Ovary (tissue), 10 donors: ENCODE measurements at places on chromosomes 13 and 19. TPM values are rescaled to one million over a fixed set of nuclear protein-coding genes. Genes with fewer than 3 reads are reported as not detected.

DNA sequence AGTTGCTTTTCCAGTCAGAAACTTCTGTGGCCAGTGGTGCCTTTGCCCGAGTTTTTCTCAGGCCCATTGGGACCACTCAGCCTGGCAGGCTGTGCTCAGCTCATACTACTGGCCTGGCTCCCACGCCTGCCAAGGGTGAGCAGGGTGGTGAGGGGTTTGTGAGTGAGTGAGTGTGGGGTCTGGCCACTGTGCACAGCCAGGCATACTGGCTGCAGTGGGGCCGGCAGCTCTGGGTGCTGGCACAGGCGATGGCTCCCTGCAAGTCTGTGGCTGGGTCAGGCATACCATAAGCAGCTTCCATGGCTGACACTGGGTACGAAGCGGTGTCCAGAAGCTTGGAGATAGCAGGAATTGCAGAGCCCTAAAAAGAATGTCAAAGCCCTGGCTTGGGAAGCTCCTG is 161.0 kb downstream of the SLITRK6 start:
- DNase-seq: no peak

GRCh38 chr13:28429685-28430290 is 65.1 kb downstream of the FLT1 start:
- no peak for DNase-seq

DNA sequence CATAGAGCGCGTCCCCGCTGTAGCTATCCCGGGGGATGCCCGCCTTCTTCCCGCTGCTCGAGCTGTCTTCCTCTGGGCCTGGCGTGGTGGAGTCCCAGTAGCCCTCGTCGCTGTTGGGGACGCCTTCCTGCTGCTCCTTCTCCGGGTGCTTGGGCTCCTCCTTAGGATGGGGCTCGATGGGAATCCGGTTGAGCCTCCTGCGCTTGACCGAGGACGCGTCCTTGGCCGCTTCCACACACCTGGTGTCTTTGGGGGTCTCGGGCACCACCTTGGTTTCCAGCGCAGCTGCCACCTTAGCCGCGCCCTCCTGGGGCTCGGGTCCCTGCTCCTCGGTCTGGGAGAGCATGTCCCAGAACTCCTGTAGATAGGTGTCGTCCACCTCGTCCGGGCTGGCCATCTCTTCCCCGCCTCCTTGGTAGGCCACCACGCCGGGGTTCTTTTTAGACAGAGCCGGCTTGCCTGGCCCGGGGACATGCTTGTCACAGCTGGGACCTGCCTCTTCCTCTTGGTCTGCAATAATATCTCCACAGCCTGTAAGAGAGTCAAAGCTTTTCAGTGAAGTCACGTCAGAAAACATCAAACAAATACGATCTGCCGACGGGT is 2.0 kb downstream of the AMER2 start:
- DNase-seq: no peak

DNA sequence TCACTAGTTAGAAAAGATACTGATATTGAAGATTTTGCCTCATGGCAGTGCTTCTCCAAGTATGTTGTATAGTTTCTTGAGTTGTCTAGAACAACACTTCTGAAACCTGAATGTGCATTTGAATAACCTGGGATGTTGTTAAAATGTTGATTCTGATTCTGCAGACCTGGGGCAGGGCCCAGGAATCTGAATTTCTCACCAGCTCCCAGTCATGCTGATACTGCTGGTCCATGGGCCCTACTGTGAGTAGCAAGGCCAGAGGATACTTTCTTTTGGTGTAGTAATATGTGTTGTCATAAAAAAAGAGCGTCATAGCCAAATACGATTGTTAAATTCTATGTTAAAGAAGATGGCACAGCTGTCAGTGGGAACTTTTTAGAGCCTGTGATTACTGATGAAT is 41.6 kb upstream of the C1QTNF9 start:
- DNase-seq: peak; percentile 16

DNA sequence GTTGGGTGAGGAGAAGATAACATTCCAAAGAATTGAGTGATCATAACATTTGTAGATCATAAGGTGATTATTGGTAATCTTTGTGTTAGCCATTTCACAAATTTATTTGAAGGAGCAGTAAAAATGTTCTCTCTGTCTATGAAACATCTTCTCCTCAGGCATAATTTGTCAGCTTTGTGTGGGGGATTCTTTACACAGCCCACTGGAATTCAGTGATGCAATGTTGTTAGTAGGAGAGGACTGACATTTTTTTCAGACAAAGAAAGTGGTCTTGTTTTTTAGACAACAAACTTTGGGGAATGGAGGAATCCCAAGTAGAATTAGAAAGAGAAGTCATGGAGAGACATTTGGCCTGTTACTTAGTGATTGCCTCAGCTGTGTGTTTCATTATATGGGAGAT is 100.3 kb downstream of the ITGBL1 start:
- no peak for DNase-seq

GRCh38 chr13:49550942-49551644 is 34.3 kb downstream of the RCBTB1 start:
- no peak for DNase-seq

DNA sequence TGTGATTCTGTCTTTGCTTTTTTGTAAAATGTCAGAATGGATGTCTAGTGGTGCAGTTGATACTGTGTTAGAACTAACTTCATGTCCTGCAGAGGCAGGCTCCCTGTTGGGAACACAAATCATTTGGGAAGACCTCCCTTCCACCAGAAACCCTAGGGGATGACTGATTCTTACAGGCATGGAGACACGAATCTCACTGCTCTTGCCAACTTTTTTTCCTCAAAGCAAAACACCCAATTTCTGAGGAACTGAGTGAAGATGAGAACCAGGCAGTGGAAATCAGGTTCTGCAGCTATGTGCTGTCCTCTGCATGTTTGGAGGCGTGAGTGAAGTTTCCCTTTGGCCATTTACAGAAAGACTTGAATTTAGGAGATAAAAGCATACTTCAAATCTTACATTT is 87.5 kb upstream of the CSNK1A1L start:
- no peak for DNase-seq

- DNase-seq: no peak
Observed at GRCh38 chr13:73745190-73745589, 389.0 kb downstream of the KLF12 start.

GRCh38 chr19:13208672-13209483 is 58.7 kb downstream of the IER2 start:
- DNase-seq: no peak

DNA sequence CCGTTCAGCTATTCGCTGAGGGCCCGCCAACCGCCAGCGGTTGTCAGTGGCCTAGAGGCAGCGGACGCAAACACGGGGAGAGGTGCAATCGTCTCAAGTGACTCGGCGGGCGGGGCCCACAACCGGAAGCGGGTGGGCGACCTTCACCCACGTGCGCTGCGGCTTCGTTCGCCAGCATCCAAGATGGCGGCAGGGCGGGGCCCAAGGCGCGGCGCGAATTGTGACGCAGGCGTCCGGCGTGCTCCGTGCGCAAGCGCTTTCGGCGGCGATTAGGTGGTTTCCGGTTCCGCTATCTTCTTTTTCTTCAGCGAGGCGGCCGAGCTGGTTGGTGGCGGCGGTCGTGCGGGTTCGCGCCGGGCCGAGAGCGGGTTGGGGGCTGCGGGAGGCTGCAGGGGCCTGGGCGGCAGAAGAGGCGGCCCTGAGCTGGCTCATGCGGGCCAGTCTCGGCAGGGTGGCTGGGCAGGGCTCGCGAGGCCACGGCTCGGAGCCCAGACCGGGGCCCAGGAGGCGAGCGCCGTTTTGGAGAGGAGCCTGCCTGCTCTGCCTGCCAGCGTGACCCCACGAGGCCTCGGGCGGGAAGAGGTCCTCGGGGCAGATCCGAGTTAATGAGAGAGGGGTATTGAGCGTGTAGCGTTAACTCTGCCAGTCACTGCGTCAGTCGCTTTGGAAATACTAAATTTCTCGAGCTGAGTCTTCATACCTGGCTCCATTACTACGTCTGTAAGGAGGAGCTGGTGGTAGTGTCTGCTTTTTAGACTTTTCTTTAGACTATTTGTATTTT is at the start of gene UBA52:
UBA52 (plus strand) TSS at position 294 of the 781 bp plus-strand sequence. CDS start 1,444 bp downstream, outside the sequence.
- DNase-seq: peak; percentile 99

DNA sequence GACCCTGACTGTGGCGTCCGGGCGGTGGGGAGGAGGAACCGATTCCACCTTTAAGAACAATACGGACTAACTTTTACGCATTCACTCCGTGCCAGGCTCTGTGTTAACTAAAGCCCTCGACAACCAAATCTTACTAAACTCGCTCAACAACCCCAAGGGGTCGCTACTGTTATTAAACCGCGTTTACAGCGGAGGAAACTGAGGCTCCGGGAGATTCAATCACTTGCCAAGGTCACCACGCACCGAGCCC is 1.2 kb downstream of the SAMD1 start:
- DNase-seq: no peak

The IGSF23 gene
- total RNA-seq: not detected

The DDA1 gene
- total RNA-seq: 20.2 TPM

The PRRG2 gene
- total RNA-seq: 1.5 TPM

The KIR2DL3 gene
- total RNA-seq: not detected

The MYO1F gene
- 7.5 TPM for total RNA-seq
